ENCODE measurements at places on chromosomes 12 and 14.
A peak's percentile ranks its signal among the peaks of the same experiment; 100 is the strongest.

- DNase-seq = no peak
Observed at GRCh38 chr12:52663420-52663819, 11.4 kb upstream of the KRT2 start.

DNA sequence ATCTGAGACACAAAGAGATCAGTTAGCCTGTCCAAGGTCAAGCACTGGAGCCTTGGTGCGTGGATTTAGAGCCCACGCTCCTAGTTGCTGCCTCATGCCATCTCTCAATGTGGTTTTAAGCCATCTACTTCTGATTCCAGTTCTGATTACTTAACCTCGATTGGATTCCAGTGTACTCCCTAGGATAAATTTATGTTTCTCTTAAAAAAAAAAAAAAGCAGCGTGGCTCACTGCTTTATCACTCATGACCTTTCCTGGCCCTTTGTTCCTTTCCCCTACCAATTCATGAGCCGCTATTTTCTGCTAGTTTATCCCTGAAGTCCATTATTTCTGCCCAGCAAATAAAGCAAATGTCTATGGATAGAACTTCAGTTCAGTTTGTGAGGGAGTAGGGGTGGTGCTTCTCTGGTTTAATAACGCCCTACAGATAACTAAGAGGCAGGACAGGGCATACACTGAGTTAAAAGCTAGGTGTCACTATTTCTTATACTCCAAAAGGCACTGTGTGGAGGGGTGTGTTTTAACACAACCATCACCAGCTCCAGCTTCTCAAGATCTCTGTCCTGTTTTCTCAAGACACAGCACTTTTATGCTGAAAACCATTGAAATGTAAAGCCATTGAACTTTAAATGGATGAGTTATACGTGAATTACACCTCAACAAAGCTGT lies 9.8 kb upstream of the PARP11 start:
- no peak for DNase-seq

- DNase-seq = no peak
Observed at GRCh38 chr14:61281948-61282275, 774 bp upstream of the TMEM30B start.

GRCh38 chr14:95993768-95994592 lies 45.2 kb upstream of the C14orf132 start:
- no peak for DNase-seq

DNA sequence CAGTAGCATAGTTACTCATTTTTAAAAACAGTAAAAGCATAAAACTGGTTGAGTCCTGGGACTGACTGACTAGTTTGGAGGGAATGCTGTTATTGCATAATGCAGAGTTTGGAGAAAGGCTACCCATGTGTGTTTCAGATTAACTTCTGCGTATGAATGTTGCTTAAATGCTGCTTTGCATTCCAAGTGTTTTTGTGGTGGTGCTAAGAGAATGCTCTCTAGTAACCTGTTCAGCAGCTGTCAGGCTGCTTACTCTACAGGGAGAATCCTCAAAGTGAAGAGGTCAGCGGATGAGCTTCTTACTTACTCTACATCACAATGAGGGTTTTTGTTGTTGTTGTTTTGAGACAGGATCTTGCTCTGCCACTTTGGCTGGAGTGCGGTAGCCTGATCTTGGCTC lies 4.3 kb downstream of the DLST start:
- DNase-seq = no peak

DNA sequence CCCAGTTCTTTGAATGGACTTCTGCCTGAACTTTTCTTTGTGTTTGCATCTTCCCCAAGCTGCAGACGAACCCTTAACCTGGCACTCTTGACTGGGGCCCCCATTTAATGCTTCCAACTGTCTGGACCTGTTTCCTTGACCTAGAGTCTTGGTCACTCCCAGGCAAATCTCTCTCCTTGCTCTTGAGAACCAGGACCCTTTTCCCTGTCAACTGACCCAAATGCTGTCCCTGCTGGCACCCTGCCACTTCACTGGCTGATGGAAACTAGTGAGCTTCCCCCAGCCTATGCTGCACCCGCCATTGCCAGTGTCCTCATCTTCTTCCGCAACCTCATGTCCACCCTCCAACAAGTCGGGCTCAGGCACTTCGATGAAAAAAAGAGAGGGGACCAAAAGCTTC lies 79.5 kb downstream of the PRIMA1 start:
- no peak for DNase-seq

GRCh38 chr12:102479099-102479885 lies 1.1 kb downstream of the IGF1 start:
- no peak for DNase-seq

GRCh38 chr14:26925876-26926584 lies 328.2 kb upstream of the NOVA1 start:
- no peak for DNase-seq

- no peak for DNase-seq
Observed at GRCh38 chr12:65941388-65941787, 117.1 kb downstream of the HMGA2 start.

DNA sequence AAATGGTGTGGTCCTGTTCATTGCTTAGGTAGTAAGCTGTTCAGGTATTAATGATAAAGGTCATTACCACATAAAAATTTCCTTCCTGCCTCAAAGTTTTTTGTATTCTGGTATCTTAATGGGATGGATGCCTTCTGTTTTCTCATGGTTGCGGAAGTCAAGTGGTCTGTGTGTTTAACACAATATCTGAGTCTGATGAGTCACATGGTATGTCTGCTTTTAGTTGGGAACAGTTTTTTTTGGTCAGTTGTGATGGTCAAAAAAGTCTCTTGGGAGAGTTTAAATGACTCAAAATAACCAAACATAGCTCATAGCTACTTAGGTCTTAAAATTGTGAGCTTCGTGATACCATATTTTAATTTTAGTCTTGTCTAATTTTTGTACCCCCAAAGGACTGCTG lies 40.7 kb downstream of the STK38L start:
- DNase-seq = no peak

- DNase-seq = no peak
Observed at GRCh38 chr12:26982866-26983265, 31.3 kb downstream of the TM7SF3 start.

- DNase-seq = no peak
Observed at GRCh38 chr14:65159281-65160062, 57.2 kb upstream of the MAX start.

GRCh38 chr12:51838762-51839161 lies 9.8 kb downstream of the FIGNL2 start:
- no peak for DNase-seq

DNA sequence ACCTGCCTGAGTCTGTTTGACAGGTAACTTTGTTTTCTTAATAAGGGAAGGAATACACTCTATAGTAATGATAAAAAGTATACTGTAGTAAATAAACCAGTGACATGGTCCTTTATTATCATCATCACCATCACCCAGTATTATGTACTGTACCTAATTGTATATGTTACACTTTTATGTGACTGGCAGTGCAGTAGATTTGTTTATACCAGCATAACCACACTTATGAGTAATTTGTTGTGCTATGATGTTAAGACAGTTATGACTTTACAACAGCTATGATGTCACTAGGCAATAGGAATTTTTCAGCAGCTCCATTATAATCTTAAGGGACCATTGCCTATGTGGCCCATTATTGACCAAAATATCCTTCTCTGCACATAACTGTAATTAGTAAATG lies 155.0 kb downstream of the NUBPL start:
- DNase-seq = no peak

DNA sequence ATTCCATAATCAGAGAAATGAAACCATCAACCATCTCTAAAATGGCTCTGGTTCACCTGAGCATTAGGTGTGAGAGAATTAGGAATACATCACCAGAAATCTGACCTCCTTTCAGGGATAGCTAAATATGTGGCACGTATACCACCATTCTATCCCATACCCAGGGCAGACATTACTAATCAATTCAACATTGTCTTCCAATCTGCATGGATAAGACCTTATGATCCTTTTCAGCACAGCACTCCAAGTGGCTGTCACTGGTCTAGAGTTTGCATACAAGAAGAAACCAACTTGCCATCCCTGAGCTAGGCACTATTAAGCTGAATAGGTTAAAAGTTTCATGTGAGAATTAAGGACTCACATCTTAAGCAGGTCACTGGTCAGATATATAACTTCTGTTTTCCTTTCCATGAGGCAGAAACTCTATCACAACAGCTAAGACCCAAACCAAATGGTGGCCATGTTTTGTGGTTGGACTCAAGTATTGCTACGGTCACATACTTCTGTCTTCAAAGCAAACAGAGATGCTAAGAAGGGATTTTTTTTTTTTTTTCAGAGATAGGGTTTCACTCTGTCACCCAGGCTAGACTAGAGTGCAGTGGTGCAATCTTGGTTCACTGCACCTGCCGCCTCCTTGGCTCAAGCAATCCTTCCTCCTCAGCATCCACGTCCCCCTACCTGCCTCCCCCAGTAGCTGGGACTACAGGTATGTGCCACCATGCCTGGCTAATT lies 249.0 kb downstream of the DPF3 start:
- no peak for DNase-seq

DNA sequence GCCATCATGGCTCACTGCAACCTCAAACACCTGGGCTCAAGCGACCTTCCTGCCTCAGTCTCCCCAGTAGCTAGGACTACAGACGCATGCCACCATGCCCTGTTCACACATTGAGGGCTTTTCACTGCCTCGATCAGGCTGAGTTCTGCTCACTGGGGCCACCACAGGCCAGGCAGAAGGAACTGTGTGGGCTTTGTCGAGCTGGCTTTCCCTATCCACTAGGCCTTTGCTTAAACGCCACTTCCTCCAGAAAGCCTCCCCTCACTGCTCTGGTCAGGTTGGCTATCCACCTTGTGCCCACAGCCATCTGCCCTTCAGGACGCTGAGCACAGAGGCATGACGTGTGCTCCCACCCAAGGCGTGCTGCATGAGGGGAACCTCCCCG lies 45.2 kb downstream of the MLXIP start:
- no peak for DNase-seq

DNA sequence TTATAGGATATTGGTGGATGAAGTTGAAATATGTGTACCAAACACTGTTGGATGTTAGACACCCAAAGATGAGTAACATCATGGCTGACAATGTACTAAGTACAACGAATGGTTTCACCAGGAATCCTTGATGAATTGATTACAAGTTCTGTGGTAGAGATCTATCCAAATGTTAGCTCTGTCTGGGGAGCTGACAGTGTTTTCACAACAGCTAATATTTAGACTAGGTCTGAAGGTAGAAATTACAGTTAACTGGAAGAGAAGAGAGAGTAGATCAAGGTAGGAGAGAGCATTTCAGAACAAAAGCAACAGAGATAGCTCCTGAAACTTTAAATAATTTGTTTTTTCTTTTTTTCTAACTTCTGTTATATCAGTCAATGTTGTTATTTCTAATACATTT lies 44.9 kb downstream of the DERA start:
- no peak for DNase-seq

DNA sequence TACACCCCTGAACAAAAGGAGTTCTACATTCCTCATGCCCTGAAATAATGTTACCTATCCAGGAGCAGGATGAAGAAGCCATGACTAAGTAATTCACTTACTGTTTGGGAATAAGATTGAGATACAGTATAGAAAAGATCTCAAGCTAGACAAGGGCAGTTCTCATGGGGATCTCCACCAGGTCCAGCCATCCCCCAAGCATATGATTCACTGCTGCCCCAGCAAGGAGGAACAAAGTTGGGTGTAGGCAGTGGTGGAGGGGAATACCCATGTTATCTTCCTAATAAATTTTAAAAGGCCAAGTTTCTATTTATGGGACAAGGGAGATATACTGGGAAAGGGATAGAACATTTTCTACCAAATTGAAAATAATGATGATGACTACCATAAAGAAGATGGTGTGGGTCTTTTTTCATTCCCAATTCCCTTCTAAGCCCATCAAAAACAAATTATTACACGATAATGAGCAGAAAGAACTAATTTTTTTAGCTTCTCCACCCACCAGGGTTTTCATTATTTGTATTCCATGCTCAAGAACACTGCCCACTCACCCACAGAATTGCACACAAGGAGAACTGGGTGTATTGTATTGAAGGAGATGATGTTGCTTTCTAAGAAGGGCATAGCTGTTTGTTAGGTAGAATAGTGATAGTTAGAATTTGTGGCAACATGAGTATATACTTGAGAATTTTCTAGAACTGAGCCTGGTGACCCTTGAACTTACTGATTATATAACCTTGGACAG lies 204.6 kb downstream of the BTG1 start:
- no peak for DNase-seq

- DNase-seq = no peak
Observed at GRCh38 chr12:52198454-52199215, 6.8 kb upstream of the KRT80 start.

- DNase-seq = no peak
Observed at GRCh38 chr12:92971859-92972524, 42.9 kb upstream of the EEA1 start.

DNA sequence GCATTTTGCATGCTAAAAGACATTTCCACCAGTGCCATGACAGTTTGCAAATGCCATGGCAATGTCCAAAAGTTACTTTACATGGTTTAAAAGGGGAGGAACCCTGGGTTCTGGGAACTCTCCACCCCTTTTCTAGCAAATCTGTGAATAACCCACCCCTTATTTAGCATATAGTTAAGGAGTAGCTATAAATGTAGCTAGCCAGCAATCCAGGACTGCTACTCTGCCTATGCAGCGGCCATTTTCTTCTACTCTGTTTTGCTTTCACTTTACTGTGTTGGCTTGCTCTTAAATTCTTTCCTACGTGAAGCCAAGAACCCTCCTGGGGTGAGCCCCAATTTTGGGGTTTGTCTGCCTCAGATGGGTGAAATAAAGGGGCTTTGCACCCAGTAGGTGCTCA lies 141.0 kb downstream of the PTPN11 start:
- no peak for DNase-seq

- DNase-seq = no peak
Observed at GRCh38 chr12:93857991-93858447, 180.8 kb downstream of the CRADD start.

GRCh38 chr12:19042221-19042620 lies 87.3 kb upstream of the PLEKHA5 start:
- DNase-seq = no peak

DNA sequence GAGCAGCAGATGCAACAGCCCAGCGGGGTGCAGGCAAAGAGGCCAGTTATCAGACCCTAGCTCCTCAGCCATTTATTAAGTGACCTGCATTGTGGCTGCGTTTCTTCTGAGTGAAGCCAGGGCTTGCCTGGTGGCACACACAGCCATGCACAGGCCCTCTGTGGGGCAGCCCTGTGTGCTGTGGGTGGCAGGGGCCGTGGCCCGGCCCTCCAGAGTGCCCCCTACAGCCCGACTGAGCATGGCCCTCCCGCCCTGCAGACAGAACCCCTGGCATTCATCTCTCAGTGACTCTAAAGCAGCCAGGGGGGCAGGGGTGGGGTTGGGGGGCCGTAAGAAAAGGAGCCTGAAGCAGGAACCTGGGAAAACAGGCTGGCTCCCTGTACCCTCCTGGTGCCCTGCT lies 226.0 kb upstream of the PWP1 start:
- DNase-seq = no peak

GRCh38 chr12:107282628-107283027 lies 189.3 kb upstream of the CRY1 start:
- DNase-seq = no peak

GRCh38 chr14:57979376-57980048 lies 113.6 kb upstream of the SLC35F4 start:
- no peak for DNase-seq

- no peak for DNase-seq
Observed at GRCh38 chr14:104576232-104576969, 3.2 kb upstream of the C14orf180 start.

- peak; percentile 53 for DNase-seq
Observed at GRCh38 chr12:6867413-6868210, at the start of gene TPI1. Gene TPI1, plus strand, starts transcription at chr12:6867531. Its CDS starts 36 bp downstream, at chr12:6867567.

- no peak for DNase-seq
Observed at GRCh38 chr14:99744199-99744872, 48.9 kb upstream of the EML1 start.
